ENCODE measurements at places on chromosomes 1 and 21.
A peak's percentile ranks its signal among the peaks of the same experiment; 100 is the strongest.

DNA sequence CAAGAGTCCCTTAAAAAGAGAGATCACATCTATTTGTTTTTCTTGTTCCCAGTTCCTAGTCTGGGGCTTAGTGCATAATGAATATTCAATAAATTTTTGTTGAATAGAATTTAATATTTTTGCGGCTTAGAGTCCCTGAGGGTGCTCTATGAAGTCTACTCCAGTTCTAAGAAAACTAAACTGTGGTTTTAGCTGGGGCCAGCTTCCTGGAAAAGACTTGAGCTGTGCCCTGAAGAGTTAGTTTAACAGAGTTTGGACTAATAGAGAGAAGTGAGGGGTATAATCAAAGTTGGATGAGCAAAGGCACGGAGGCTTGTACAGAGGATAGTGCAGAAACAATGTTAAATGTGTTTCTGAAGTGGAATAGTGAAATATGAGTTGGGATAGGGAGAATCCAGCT, 168.9 kb downstream of the FASLG start:
- no peak for DNase-seq

DNA sequence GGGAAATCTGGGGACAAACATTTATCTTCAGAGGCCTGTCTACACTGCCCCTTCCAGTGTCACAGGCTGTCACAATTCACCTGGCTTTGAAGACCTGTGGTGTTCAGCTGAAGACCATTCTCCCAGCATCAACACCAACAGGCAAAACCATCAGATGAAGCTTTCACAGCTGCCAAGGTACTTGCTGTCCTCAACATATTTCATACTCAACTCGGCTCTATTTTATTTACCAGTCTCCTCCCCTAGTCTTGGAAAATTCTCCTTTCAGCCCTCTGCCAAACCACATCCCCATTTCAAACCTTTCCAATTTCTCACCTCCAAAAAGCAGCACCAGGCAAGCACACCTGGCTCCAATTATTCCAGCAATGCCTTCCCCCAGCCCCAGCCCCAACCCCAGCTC, 108.8 kb downstream of the TGFBR3 start:
- no peak for DNase-seq

- DNase-seq = no peak
Observed at GRCh38 chr1:17117451-17118265, 1.6 kb downstream of the PADI2 start.

DNA sequence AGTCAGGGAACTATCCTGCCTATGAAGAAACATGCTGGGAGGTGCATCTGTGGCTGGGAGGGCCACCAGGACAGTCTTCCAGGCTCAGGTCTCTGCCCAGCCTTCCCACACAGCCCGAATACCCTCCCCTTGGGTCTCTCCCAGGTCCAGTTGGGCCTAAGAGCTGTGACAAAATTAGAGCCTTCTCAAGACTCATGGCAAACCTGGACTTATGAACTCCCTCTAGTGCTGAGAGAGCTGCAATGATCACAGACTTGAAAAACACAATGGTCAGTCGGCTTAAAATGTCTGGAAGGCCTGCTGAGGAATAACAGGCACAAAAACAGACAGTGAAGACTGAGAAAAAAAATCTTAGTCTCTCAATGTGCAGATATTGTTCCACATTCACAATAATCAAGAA, 325.1 kb downstream of the BRINP2 start:
- DNase-seq = no peak

DNA sequence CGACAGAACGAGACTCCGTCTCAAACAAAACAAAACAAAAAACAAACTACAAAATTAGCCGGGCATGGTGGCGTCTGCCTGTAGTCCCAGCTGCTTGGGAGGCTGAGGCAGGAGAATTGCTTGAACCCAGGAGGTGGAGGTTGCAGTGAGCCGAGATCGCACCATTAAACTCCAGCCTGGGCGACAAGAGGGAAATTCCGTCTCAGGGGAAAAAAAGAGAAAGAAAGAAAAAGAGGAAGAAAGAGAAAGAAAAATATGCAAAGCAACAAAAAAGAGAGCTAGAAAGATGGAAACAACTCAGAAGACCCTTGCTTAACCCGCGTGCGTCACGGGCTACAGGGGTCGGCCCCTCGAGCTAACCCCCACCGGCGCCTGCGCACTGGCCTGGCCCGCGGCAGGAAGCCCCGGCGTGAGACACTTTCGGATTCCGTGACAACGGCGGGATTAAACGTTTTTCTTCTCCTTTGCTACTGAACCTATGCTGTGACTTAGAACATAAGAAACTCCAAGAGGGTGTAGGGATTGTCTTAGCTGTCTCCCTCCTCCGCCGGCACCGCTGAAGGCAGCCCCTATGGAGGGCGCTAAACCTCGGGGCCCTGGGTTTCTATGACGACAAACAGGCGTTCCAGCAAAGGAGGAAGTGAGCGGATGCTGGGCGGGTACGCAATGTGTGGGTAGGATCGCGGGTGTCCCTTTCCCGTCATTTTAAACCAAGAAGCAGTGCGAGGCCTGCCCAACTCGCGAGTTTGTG, at the start of gene AXDND1:
Gene AXDND1 (plus strand): TSS at position 630 of the 751 bp plus-strand sequence. CDS start 539 bp downstream, outside the sequence.
- peak; percentile 35 for DNase-seq

Measured in NCI-H1436 treated with DMSO at 0.1 percent for 48 hours (cell line).